Omental fat pad (tissue), 4 donors: ENCODE measurements at places on chromosomes 6 and 20. TPM values are rescaled to one million over a fixed set of nuclear protein-coding genes. Genes with fewer than 3 reads are reported as not detected.

Gene TBC1D22B
- 8.0 TPM for total RNA-seq

Gene F13A1
- 270 TPM for total RNA-seq

Gene SYTL3
- total RNA-seq = 5.3 TPM

Gene MGME1
- 6.5 TPM for total RNA-seq

Gene MACROD2
- 6.8 TPM for total RNA-seq

Gene PCIF1
- total RNA-seq = 21.7 TPM

Gene TSPO2
- total RNA-seq = not detected

Gene IFNGR1
- 261 TPM for total RNA-seq

Gene ZNF311
- 0.56 TPM for total RNA-seq

Gene TMEM244
- total RNA-seq = not detected

DNA sequence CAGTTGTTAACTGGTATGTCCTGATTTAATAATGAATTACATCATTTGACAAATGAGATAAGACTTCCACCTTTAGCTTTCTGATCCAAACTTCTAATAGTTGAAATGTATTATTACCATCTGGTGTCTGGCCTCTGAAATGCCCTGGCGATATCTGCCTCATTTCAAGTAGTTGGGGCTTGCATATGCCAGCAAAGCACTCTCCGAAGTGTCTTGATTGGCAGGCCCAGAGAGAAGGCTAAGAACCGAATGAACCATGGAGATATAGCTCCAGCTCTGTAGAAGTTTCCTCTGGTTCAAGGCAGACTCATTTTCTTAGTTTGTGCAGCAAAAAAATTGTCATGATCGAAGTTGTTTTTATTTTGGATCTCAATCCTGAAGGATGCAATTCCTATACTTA lies 13.4 kb upstream of the HIVEP2 start:
- no peak for DNase-seq

DNA sequence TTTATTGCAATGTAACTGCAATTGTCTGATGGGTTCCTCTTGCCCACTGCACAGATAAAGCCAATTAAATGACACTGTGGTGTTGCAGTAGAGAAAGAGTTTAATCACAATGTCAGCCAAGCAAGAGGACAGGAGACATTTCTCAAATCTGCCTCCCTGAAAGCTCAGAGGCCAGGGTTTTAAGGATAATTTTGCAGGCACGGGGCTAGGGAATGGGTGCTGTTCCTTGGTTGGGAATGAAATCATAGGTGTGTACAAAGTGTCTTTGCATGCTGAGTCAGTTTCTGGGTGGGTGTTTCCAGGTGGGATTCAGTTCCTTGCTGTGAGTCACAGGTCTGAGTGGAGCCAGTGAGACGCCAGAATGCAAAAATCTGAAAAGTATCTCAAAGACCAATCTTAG lies 271.4 kb downstream of the DOK5 start:
- no peak for DNase-seq

- no peak for DNase-seq
Measured at GRCh38 chr6:133551847-133552341, 310.7 kb downstream of the EYA4 start.

GRCh38 chr6:107560657-107561056 lies 70.7 kb downstream of the SOBP start:
- no peak for DNase-seq

GRCh38 chr6:50837589-50838445 lies 19.1 kb downstream of the TFAP2B start:
- DNase-seq = no peak

- no peak for DNase-seq
Measured at GRCh38 chr6:167846997-167847606, 20.4 kb downstream of the AFDN start.

DNA sequence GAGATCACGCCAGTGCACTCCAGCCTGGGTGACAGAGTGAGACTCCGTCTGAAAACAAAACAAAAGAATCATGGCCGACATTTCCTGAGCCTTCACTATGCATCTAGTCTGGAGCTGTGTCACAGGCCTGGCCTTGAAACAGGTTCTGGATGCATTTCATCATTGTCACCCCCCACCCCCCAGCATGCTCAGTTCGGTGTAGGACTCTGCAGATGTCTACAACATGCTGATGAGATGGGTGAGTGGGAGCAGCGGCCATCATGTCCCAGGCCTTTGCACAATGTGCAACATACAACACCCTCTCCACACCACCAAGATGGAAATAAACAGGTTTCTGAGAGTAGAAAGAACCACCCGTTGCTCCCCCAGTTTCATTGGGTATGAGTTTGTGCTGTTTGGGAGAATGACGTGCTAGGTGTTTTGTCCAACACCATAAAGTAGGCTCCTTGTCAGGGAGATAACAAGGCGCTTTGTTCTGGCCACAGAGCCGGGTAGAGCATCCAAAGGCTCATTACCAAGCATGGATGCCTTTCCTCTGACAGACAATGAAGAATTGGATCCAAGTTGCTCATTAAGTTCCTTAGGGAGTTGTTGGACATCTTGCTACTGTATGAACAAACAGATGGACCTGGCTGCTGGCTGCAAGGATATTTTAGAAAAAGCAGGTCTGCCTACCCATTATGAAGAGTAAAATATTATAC lies 22.1 kb downstream of the SNHG17 start:
- no peak for DNase-seq

DNA sequence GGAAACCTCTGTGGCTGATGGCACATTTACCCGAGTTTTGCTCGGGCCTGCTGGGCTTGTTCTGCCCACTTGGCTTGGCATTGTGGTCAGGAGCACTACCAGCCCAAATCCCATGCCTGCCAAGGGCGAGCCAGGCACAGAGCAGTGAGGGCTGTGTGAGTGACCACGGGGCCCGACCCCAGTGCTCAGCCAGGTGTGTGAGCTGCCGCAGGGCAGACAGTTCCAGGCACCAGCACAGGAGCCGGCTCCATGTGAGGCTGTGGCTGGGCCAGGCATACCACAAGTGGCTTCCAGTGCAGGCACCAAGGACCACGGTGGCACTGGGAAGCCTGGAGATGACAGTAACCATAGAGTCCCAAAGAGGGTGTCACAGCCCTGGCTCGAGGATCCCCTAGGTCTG lies 1225.5 kb upstream of the GJE1 start:
- DNase-seq = no peak

DNA sequence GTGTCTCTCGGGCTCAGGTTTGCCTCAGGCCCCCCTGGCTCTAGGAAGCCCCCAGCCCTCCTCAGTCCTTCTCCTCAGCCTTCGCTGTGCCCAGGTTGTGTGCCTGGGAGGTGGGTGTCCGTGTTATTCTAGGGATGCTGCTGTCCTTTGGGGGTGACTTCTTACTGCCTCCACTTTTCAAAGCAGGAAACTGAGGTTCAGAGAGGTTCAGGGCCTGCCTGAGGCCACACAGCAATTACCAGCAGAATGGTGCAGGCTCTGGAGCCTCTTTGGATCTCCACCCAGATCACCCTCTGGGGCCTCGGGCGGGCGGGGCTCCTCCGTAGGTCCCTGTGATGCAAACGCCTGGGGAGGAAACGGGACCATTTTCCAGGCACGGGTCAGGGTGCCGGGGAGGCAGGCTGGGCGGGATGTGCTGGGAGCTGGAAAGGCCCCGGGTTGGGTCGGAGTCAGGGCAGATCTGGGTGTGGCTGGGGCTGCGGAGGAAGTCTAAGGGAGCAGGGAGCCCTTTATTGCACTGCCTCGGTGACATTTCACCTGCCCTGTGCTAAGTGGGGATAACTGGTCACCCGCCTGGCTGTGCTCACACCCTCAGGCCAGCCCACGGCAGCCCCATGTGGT lies 23.2 kb downstream of the GATA5 start:
- no peak for DNase-seq

- no peak for DNase-seq
Measured at GRCh38 chr20:591941-592340, 18.2 kb downstream of the TCF15 start.

GRCh38 chr20:20217621-20218020 lies 150.3 kb upstream of the INSM1 start:
- no peak for DNase-seq

- no peak for DNase-seq
Measured at GRCh38 chr6:132750455-132751248, 7.1 kb downstream of the VNN2 start.

GRCh38 chr6:11009353-11009752 lies 34.8 kb downstream of the ELOVL2 start:
- DNase-seq = no peak

DNA sequence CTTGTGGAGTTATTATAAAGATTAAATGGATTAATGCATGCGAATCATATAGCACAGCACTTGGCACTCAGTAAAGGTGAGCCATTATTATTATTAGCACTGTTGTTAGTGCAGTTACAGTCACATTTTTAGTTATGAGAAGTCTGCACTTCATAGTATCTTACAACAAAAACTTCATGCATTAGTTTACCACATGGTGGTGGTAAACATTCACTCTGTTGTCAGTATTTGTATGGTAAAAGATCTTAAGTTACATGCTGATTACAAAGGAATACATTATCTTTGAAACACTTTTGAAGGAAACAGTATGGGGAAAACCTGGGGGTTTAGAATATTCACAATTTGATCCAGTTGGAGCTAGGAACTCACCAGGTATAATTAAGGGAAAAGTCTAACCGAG lies 20.8 kb downstream of the TMEM14A start:
- no peak for DNase-seq
